ENCODE measurements at places on chromosomes 1 and 21.
A peak's percentile ranks its signal among the peaks of the same experiment; 100 is the strongest.

DNA sequence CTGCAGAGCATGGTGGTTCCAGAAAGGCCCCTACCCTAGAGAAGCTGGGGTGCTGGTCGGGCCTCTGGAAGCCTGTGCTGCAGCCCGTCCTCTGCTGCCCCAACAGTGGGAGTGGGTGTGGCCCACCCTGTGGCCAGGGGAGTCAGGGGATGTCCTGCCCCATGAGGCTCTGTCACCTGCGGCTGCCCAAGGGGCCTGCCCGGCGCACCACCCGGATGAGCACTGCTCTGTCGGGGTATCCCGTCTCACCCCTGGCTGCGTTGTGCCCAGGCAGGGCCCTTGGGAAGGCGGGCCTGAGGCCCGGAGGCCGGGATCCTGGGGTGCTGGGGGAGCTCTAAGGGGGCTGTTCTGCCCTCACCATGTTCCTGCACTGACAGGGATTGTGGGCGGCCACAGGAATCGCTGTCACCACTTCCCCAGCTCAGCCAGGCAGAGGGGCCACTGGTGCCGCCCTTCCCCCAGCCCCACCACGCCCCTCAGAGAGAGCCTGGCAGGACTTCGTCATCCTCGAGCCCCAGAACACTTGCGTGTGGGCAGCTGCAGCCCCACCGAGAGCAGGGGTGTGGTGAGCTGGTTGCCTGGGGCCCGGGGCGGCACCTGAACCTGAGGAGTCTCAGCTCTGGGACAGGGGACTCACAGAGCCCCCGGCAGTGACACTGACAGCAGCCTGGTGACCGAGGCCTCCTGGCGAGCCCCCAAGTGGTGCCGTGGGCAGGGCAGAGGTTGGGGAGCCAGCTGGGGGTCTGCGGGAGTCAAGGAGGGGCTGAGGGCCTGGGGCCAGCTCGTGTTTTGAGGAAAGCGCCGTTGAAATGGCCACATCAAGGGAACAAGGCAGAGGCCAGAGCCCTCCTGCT lies 20.2 kb downstream of the PANK4 start:
- no peak for DNase-seq

GRCh38 chr1:243957141-243957540 lies 93.9 kb upstream of the ZBTB18 start:
- no peak for DNase-seq

DNA sequence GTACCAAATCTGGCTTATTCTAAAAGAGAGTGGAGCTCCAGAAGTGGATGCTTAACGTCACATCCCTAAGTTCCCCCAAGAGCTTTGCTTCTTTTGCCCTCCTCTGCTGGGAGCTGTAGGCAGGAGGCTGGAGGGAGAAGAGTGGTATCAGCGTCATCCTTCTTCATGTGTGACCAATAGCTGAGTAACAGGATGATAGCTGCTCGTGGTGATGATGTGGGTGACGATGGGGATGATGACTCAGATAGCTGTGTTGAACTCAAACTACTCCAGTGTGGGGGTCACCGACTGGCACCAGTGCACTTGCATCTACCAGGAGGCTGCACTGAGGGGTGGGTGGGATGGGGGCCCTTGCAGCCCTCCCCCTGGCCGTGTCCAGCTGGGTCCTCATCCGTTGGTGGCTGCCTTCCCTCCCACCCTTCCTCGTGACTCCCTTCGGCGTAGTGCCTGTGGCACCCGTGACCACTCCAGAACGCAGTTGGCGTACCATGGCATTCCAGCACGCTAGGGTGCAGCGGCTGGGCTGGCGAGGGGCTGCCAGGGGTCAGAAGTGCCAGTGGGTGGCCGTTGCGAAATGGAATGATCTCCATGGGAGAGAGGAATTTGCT lies 1.1 kb downstream of the IGFN1 start:
- DNase-seq = no peak

GRCh38 chr1:99181892-99182291 lies 82.4 kb upstream of the PLPPR4 start:
- no peak for DNase-seq

DNA sequence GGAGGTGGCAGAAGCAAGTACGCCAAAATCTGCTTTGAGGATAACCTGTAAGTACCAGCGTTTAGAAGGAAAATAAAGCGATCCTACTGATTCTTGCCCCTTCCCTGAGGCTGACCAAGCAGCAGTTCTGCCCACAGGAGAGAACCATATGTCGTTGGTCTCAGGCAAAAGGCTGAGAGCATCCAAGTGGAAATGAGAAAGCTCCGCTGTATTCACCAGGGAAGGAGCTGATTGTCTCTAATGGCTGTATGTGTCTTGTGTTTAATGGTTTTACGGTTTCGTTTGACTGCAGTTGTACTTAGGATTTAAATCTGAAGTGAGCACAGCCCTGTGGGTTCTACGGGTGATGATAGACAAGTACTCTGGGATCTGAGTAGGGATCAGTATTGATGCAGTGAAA lies 21.9 kb downstream of the FAM3B start:
- DNase-seq = no peak

- DNase-seq = no peak
Measured at GRCh38 chr1:29550119-29550841, 314.0 kb downstream of the PTPRU start.

DNA sequence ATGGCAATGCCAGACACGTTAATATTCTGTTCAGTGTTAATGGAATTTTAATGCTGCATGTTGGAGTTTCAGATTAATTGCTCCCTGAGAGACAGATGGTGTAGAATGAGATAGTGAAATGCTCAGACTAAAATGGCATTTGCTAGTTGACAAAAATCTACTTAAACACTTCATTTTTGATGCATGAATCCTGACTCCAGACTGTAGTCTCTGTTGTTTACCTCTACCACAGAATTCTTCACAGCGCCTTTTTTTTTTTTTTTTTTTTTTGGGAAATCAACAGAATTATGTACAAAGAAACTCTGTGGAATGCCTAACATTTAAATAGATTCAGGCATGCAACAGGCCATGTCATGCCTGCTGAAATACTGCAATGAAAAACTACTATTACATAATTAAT lies 111.3 kb downstream of the PLPPR5 start:
- no peak for DNase-seq

GRCh38 chr1:67636146-67636545 lies 48.9 kb upstream of the GADD45A start:
- DNase-seq = no peak

DNA sequence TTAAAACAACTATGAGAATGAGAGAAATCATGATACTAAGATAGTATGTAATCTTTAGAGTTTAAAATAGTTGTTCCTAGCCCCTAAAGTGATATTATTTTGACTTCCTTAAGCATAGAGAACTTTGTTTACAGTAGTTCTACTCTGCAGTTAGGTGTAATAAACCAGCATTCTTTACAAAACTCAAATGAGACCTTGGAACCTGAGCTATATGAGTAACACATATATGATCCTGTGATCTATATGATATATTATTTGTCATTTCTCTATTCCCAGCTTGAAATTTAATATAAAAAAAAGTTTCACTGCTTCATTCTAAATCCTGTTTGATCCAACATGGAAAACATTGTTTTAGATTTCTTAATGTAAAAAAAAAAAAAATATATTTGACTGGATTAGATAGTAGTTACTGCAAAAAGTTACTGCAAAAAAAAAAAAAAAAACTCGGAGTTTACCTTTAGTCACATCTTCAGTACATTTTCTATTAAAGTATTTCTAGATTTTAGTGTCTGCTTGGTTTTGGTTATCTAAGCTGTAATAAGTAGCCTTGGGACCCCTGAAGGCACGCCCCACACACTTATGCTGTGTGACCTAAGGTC lies 463.8 kb downstream of the USP25 start:
- DNase-seq = no peak

DNA sequence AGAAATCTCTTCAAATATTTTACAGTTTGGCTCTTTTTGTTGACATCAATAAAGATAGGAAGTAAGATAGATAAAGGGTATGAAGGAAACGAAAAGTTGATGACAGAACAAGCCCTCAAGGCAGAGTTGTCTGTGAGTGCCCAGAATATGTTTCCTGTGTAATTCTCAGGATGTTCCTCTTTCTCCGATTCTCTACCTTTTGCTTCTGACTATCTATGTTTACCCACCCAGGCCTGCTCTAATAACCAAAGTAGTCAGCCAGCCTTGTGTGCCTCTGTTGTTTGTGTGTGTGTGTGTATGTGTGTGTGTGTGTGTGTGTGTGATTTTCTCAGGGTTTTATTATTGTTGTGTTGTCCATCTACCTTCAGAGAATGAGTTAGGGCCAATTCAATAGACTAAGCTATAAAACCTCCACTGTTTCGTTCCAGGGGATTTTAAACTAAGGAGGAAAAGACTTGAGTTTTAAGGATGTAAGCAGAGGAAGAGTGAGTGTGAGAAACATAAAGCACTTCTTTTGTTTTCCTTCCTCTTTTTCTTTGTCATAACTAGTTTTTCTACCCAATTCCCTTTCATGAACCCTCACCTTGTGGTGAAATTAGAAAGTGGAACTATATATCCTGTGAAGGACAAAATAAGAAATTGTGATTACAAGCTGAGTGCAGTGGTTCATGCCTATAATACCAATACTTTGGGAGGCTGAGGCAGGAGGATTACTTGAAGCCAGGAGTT lies 627.4 kb upstream of the NR5A2 start:
- no peak for DNase-seq

- no peak for DNase-seq
Measured at GRCh38 chr1:48228156-48228555, 5.6 kb downstream of the SLC5A9 start.

DNA sequence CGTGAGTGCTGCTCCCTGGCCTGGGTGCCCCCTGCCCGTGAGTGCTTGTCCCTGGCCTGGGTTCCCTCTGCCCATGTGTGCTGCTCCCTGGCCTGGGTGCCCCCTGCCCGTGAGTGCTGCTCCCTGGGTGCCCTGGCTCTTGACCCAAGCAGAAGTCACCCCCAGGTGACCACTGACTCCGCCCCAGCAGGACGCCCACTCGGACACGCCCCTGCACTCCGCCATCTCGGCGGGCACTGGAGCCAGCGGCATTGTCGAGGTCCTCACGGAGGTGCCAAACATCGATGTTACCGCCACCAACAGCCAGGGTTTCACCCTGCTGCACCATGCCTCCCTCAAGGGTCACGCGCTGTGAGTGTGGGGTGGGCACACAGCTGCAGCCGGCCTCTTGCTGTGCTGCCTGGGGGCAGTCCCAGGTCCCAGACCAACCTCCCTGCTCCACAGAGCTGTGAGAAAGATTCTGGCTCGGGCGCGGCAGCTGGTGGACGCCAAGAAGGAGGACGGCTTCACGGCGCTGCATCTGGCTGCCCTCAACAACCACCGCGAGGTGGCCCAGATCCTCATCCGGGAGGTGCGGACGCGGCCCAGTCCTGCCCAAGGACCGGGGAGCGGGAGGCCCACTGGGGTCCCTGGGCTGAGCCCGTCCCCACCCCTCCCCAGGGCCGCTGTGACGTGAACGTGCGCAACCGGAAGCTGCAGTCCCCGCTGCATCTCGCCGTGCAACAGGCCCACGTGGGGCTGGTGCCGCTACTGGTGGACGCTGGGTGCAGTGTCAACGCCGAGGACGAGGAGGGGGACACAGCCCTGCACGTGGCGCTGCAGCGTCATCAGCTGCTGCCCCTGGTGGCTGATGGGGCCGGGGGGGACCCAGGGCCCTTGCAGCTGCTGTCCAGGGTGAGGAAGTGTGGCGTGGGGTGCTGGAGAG lies 3.9 kb upstream of the MMP23B start:
- peak; percentile 47 for DNase-seq

DNA sequence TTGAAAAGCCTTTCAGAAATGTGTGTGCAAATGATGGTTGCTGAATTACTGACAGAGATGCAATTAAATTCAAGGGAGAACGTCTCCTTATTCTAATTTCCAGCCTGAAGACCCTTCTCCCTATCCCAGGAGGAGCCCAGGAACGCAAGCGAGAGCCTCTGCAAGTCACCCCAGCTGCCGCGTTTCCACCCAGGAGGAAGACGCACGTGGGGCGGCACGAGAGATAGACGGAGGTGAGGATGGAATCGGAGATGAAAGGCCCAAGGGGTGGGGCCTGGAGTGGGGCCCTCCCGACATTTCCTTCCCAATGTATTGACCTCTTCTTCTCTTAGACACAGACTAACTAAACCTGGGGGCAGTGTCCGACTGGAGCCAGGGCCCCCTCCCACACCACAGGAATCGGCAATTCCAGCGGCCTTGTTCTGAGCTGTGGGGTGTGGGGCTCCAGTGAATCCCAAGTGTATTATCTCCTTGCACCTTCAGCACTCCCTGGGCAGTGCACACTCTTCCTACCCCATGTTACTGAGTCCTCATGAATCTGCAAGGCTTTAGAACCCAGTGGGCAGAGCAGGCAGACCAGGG lies 322.5 kb downstream of the AJAP1 start:
- DNase-seq = no peak

GRCh38 chr1:222123111-222123510 lies 381.2 kb upstream of the DUSP10 start:
- no peak for DNase-seq

GRCh38 chr1:61338899-61339298 lies 256.5 kb downstream of the NFIA start:
- no peak for DNase-seq
